Muscle of leg (tissue), 16 donors: ENCODE measurements at places on chromosomes 5 and 9.

DNA sequence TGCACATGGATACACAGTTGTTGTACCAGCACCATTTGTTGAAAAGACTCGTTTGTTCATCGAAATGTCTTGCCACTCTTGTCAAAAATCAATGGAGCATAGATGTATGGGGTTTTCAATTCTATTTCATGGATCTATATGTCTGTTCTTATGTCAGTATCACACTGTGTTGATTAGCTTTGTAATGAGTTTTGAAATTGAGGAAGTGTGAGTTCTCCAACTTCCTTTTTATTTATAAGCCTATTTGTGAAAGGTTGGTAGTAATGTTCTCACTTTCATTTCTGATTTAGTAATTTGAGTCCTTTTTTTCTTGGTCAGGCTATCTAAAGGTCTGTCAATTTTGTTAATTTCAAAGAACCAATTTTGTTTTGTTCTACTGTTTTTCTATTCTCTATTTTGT, 26.1 kb downstream of the ZNF510 start:
- no peak for DNase-seq

DNA sequence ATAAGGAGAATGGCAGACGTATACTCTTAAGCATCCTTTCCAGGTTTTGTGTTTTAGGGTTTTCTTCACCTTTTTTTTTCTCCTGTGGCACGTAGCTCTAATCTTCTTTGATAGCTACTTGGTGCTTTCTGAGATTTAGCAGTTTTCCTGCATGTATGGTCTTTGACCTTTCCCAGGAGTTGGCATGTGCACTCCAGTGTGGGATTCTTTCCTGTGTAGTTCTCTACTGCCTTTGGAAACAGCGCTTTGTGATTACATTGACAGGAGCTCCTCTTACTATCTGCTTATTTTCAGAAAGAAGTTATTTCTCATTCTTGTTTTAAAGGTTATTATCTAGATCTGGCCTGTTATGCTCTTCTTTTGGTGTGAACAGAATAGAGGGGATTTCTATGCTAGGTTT, 65.5 kb downstream of the UNC13B start:
- no peak for DNase-seq

- DNase-seq: no peak
Observed at GRCh38 chr9:133958756-133959155, 33.4 kb downstream of the VAV2 start.

GRCh38 chr9:86749894-86750255, 197.4 kb downstream of the GAS1 start:
- peak; percentile 99 for DNase-seq

DNA sequence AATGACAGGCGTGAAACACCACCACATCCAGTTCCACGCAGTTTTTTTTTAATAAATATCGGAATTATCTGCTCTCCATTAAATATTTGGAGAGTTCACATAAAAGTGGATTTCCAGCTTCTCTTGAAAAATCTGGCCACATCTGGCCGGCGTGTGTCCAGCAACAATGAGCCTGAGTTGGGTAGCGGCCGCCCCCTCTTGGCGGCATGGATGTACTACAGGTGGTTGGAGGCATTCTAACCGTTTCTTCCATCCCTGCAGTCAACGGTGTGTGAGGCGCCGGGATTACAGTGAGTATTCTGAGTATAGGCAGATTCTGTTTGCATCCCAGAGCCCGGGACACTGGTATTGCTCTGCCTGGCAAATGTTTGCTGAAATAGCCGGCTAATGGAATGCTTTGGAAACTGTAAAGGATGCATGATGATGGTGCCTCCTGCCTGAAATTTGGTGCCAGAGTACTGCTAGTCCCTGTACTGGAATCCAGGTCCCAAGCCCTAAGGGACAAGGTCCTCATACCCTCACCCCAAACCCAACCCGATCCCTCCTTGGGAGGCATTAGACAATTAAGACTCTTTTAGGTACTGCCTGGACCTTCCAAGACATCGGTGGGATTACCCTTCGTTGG, 13.6 kb upstream of the GM2A start:
- DNase-seq: peak; percentile 93

DNA sequence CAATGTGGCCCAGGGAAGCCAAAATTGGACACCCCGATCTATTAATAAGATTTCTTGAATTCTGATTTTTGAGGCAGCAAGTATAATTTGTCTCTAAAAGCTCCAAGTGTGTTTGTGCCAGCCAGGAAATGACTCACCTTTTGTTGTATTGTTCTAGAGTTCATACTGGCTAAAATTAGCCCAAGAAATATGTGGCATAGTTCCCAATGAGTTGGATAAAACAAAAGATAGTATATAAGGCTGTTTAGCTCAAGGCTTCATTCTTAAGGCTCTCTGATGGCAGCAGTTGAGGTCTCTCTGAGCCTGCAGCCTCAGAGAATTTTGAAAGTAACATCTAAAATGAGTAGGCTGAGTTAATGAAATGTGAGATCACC, 21.6 kb downstream of the HMGXB3 start:
- peak; percentile 57 for DNase-seq

GRCh38 chr5:146878476-146879172, at the start of gene PPP2R2B:
Gene PPP2R2B, minus strand, starts transcription at chr5:146878757.
- DNase-seq: peak; percentile 48

GRCh38 chr5:27038476-27038875, at the start of gene CDH9:
Gene CDH9, minus strand, starts transcription at chr5:27038586. Its CDS starts 50,253 bp downstream, at chr5:26988333.
- DNase-seq: peak; percentile 16

GRCh38 chr9:131593936-131594665, 48.8 kb downstream of the PRRT1B start:
- no peak for DNase-seq

GRCh38 chr5:172443441-172444109, 10.8 kb downstream of the SH3PXD2B start:
- DNase-seq: peak; percentile 88

DNA sequence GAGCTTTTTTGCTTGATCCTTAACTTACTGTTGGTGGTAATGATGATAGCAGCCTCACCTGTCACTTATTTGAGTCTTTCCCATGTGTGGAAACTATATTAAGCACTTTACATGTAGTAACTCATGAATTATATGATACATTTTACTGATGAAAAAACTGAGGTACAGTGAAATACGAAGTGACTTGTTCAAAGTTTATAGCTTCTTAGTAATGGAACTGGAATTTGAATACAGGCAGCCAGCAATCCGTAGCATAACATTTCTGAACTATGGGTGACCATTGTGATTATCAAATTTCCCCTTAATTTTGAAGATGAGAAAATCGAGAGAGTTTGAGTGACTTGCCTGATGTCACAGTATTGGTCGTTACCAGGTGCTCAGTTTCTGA, 17.3 kb downstream of the SCAMP1 start:
- DNase-seq: no peak

- no peak for DNase-seq
Observed at GRCh38 chr5:41406424-41406823, 104.0 kb downstream of the PLCXD3 start.

GRCh38 chr5:2681476-2681875, 70.0 kb downstream of the IRX2 start:
- DNase-seq: no peak

GRCh38 chr9:95341293-95341962, 23.9 kb upstream of the FANCC start:
- no peak for DNase-seq
